ENCODE measurements at places on chromosomes 12 and 14.

GRCh38 chr12:71469258-71469750 is 29.7 kb downstream of the LGR5 start:
- DNase-seq, result no peak

GRCh38 chr12:5433081-5433844 is 1.4 kb downstream of the NTF3 start:
- no peak for DNase-seq

DNA sequence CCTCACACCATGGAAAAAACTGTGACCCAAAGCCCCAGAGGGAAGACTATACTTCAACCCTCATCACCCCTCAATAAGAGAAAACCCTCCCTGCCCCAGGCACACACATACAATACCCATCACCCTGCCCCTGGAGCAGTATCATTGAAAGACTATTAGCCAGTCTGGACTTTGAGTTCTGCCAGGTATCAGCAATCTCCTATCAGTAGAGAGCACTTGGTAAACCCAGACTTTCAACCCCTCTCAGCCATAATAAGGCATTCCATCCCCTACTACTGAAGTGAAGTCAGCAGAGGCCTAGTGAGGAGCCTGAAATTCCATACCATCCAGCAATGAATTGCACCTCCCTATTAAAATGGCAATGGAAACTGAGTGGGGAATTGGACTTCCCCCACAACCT is 16.4 kb upstream of the PRKD1 start:
- no peak for DNase-seq

DNA sequence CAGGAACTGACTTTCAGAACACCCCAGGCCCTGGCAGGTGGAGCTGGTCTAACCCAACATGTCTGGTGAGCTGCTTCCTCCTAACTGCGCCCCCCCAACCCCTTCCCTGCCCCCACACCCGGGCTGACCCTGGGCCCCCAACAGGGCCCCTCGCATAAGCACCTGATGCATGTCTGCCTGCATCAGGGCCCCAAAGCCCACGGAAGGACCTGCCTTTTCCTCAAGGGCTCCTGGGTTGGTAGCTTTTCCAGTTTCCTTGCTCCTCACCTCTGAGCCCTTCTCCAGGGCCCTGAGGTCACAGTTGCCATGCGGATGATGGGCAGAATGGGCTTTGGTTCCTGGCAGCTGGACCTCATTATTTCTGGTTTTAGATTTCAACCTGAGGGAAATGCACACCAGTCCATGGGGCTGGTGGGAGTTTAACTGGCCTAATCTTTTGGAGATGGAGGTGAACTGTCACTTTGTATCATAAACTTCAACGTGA is 18.5 kb downstream of the TESC start:
- DNase-seq, result no peak

DNA sequence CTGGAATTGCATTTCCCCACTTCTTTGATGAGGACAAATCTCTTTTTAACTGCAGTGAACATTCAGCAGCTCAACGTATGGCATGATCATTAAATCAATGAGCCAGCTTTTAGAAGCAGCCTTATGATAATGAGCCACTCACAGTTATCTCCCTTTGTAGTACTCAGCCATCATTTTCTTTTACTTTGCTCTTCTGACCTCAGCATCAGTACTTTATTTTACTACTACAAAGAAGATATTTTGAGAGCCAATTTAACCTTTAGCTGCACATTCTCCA is 250.0 kb upstream of the CLEC14A start:
- DNase-seq, result no peak

- peak; percentile 54 for DNase-seq
These were observed 1.9 kb upstream of the SLCO1A2 start for GRCh38 chr12:21336656-21337055.

DNA sequence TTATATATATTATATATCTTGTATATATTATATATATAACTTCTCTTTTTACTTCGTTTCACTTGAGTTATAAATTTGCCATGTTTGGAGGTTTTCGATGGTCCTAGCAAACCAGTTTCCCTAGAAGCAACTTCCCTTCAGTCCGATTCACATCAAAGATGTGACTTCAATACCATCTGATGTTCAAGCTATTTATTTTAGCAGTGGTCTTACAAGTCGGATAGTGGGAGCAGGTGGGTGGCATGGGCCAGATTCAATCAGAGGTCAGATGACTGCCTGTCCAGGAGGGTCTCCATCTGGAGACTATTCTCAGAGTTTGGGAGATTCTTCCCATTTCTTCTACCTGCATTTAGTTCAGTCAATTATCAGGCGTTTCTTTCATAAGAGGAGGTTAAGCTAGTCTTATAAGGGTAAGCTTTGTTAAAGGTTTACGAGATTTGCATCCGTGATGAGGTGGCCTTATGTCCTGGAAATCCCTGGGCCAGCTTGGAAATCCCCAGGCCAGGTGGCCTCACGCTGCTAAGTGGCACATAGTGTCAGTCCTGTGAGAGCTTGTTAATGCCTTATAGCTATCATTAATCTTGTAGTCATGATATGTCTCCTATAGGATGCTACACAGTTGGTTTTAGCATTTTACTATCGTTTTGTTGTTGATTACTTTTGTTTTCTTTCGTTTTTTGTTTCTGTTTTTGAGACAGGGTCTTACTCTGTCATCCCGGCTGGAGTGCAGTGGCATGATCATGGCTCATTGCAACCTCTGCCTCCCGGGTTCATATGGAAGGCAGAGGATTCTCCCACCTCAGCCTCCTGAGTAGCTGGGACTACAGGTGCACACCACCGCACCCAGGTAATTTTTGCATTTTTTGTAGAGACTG is 145.8 kb downstream of the BICD1 start:
- DNase-seq, result no peak

DNA sequence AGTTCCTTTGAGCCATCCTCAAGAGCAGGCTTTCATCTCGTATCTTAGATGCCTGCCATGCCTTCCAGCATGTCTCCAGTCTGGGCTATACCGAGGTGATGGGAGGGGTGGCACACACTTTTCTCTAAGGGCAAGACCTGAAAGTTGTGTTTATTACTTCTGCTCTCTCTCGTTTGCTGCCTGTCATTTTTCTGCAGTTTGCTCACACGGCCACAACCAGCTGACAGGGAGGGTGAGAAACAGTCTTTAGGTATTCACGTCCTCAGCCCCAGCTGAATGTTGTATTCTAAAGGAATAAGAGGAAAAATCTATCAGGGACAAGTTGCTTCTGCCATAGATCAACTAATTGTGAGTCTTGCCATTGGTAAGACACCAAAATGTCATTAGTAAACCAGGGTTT is 88.0 kb downstream of the TMTC2 start:
- DNase-seq, result no peak

GRCh38 chr12:19110221-19110940 is 19.2 kb upstream of the PLEKHA5 start:
- DNase-seq, result no peak

Measured in hippocampal formation (tissue), 2 donors.